ENCODE measurements at places on chromosomes 3 and 15. TPM values are rescaled to one million over a fixed set of nuclear protein-coding genes. Genes with fewer than 3 reads are reported as not detected.

DNA sequence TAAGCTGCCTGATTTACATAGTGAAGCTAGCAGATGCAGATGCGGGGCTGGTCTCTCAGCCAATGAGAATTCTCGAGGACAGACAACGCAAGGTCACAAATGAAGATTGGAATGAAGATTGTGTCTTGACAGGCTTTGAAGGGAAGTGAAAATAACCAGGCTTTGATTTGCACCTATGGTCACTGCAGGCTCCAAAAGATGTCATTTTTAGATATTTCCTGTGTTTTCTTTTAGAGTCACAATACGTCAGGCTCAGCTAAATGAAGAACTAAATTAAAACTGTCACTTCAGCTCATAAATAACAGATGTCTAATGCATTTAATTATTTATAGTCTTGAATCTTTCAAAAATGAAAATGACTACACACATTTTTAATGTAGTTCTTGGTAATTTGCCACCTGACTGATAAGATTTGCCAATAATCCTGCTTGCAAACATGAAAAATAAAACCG is 99.5 kb downstream of the SQOR start:
- no peak for DNase-seq
- H3K4me3 ChIP-seq = no peak overlapping the region
- H3K36me3 ChIP-seq = no peaks in the 10 kb centered on the region
- no peak overlapping the region for H3K27ac ChIP-seq
- peaks cover 3% of the 10 kb centered on the region for H3K27me3 ChIP-seq
- H3K4me1 ChIP-seq = no peaks in the 10 kb centered on the region

GRCh38 chr3:58557491-58557890 is 19.7 kb downstream of the FAM107A start:
- H3K27ac ChIP-seq = no peak overlapping the region
- no peaks in the 10 kb centered on the region for H3K36me3 ChIP-seq
- no peaks in the 10 kb centered on the region for H3K27me3 ChIP-seq
- no peaks in the 10 kb centered on the region for H3K4me1 ChIP-seq
- no peak for DNase-seq

GRCh38 chr3:45145681-45146614 is at the start of gene CDCP1:
TSS of gene CDCP1 (minus strand) at chr3:45146378. CDS start at chr3:45146287, 91 bp downstream.
- no peaks in the 10 kb centered on the region for H3K27me3 ChIP-seq
- DNase-seq = no peak
- peak within 1 kb of the TSS; percentile 93 for H3K4me3 ChIP-seq
- H3K36me3 ChIP-seq = no peaks in the 10 kb centered on the region
- H3K27ac ChIP-seq = no peak within 1 kb of the TSS
- H3K4me1 ChIP-seq = peaks cover 19% of the 10 kb centered on the region

DNA sequence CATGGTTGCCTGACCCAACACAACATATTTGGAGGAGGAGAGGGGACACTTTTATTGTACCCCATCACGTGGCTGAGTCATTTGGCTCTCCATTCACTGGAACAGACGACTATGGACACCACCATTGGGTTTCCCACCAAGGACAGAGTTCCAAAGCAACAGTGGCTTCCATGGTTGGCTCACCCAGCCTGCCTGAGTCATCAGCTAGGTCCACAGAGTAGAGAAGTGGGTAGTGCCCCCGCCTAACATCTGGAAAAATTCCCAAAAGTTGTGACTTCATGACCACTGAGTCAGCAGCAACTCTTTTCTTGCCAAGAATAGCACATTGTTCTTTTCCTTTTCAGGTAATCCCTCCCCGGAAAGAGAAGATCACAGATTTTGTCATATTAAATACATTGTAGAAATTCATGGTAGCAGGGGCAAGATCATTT is 3.0 kb upstream of the PPP1R2 start:
- H3K27ac ChIP-seq = peak overlapping the region; percentile 76
- H3K27me3 ChIP-seq = no peaks in the 10 kb centered on the region
- DNase-seq = no peak
- H3K4me3 ChIP-seq = peak overlapping the region; percentile 66
- H3K36me3 ChIP-seq = no peaks in the 10 kb centered on the region

GRCh38 chr15:96247621-96248305 is 82.7 kb upstream of the NR2F2 start:
- no peak overlapping the region for H3K4me3 ChIP-seq
- no peaks in the 10 kb centered on the region for H3K27me3 ChIP-seq
- H3K4me1 ChIP-seq = no peaks in the 10 kb centered on the region
- H3K27ac ChIP-seq = no peak overlapping the region

- H3K36me3 ChIP-seq = no peaks in the 10 kb centered on the region
- no peaks in the 10 kb centered on the region for H3K27me3 ChIP-seq
- peak overlapping the region; percentile 50 for H3K27ac ChIP-seq
- DNase-seq = peak; percentile 52
- peaks cover 14% of the 10 kb centered on the region for H3K4me1 ChIP-seq
These were observed 11.7 kb downstream of the PXYLP1 start for GRCh38 chr3:141243271-141243707.

DNA sequence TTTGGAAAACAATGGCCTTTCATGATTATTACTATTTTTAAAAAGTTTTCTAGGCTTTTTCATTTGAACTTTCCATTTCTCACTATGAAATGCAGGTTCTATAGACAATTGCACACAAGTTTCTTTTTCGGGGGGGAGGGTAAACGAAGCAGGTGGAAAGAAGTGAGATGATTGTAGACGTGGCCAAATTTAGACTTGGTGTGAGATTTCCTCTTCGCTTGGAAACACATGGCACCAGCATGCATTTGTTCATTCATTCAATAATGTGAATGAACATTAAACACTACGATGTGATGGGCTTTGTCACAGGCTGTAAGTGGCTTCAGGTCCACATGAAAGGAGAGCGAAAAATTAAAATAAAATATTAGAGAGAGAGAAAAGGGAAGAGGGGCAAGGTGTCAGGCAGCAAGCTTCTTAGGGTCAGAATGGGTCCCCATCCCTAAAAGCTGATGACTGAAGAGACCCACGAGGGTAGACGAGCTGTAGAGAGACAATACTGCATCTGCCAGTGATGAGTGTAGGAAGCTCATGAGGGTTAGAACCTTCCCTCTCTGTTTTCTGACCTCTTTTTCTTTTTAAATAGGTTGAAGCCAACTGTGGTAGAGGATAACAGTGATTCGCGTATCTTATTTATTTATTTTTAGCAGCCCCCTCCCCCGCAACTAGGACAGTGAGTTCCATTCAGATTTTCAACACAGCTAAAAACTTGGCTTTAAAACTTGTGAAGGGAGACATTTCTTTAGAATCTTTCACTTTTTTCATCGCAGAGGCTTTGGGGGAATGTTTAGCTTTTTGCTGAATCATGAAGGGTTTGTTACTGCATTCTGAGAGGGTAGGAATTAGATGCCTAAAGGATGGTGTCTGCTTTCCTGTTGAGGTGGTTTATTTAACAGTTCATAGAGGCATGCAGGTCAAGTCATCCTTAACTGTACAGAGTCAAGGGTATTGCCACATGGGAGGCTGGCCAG is 36.2 kb downstream of the GAP43 start:
- H3K27ac ChIP-seq = peak overlapping the region; percentile 92
- no peaks in the 10 kb centered on the region for H3K36me3 ChIP-seq
- H3K27me3 ChIP-seq = no peaks in the 10 kb centered on the region
- H3K4me1 ChIP-seq = peaks cover 16% of the 10 kb centered on the region

DNA sequence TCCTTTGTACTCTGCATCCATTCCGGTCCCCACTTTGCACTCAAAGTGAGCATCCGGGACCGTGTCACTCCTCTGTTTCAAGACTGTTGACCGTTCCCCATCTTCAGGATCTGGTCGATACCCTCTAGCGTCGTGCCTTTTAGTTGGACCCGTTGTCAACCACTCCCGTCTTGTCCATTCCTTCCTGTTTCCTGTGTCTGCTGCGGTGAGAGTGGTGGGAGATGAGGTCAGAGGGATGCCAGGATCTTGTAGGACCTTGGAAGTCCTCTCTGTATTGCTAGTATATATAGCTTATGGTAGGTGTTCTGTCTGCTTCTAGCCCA is 624 bp downstream of the BRK1 start:
- H3K27ac ChIP-seq = peak overlapping the region; percentile 56
- DNase-seq = no peak
- H3K4me3 ChIP-seq = peak overlapping the region; percentile 74
- no peaks in the 10 kb centered on the region for H3K36me3 ChIP-seq
- H3K4me1 ChIP-seq = peaks cover 13% of the 10 kb centered on the region
- no peaks in the 10 kb centered on the region for H3K27me3 ChIP-seq

DNA sequence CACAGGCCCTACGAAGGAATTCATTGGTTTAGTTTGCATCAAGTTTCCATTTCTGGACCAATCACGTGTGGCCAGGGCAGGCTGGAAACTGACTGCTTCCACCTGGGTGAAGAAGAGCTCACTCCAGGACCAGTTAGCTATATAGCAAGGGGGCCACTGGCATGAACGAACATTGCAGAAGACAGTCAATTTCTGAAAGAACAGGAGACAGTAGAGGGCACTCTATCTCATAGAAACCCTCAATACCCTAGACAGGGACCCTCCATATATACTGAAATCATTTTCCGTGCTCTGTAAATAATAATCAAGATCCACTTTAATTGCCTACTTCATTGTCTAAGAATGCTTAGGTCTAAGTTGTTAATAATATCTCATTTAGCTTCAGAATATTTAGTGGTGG is 215.6 kb downstream of the CADPS start:
- no peaks in the 10 kb centered on the region for H3K4me1 ChIP-seq
- no peaks in the 10 kb centered on the region for H3K27me3 ChIP-seq
- H3K4me3 ChIP-seq = no peak overlapping the region

GRCh38 chr3:49324768-49325167 is 15.1 kb downstream of the USP4 start:
- peaks cover 91% of the 10 kb centered on the region for H3K36me3 ChIP-seq
- H3K4me1 ChIP-seq = no peaks in the 10 kb centered on the region
- no peak overlapping the region for H3K4me3 ChIP-seq
- no peaks in the 10 kb centered on the region for H3K27me3 ChIP-seq
- H3K27ac ChIP-seq = no peak overlapping the region

DNA sequence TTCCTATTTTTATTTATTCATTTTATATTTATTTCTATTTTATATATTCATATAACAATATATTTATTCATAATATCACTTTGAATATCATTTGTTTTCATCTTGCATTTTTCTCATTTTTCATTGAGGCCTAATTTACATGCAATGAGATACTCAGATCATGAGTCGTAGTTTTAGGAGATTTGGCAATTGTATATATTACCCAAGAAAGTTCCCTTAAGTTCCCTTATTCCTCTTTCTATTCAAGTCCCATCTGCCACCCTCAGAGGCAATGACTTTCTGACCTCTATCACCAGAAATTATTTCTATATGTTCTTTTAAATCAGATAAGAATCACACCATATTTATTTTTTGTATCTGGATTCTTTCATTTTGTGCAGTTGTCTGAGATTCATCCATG is 329.1 kb upstream of the TPRG1 start:
- no peak overlapping the region for H3K4me3 ChIP-seq
- H3K4me1 ChIP-seq = no peaks in the 10 kb centered on the region
- no peaks in the 10 kb centered on the region for H3K36me3 ChIP-seq
- no peak overlapping the region for H3K27ac ChIP-seq
- no peak for DNase-seq
- H3K27me3 ChIP-seq = no peaks in the 10 kb centered on the region

DNA sequence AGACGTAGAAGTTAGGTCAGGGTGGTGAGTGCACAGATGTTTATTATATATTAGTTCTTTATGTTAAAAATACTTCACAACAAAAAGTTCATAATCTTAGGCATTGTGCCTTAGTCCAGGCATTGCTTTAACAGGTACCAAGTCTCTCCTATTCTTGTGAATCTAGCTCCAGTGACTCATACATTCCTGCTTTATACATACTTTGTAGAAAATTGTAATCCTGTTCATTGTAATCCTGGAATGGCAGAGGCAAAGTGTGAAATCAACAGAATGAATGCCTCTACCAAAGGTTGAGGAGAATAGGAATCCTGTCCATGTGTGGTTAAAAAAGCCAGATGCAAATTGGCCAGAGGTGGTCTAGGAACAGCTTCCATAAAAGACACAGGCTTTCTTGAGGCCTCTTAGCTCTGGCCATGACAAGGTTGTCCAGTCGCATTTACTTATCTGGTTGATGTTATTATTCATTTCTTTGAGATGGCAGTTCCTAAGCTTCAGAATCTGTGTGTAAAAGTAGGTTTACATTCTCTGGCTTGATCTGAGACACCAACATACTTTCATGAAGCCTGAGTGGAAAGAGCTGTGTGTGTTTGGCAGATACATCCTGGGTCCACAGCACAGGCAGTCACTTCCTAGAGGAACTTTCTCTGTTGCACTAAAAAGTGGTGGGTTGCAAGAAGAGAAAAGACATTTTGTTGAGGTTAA is 109.0 kb downstream of the CDIN1 start:
- no peaks in the 10 kb centered on the region for H3K4me1 ChIP-seq
- no peak for DNase-seq
- H3K27me3 ChIP-seq = no peaks in the 10 kb centered on the region
- H3K4me3 ChIP-seq = no peak overlapping the region

DNA sequence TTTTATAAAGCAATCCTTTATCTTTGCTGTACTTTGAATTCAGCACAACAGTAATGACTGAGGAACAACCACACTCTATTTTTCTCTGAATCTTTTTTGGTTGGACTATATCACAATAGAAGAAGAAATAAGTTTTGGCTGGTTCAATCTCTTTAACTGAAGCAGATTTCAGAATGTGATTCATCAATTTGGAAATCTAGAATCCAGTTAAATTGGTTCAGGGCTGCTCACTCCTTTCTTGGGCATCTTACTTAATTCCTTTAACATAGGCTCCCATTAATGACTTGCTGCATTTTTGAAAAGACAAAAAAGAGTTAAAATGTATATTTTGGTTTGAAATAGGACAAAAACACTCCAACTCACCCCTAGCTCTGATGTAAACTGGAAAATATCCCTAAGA is 688.3 kb upstream of the NECTIN3 start:
- no peaks in the 10 kb centered on the region for H3K36me3 ChIP-seq
- H3K27ac ChIP-seq = no peak overlapping the region
- no peaks in the 10 kb centered on the region for H3K27me3 ChIP-seq
- no peak overlapping the region for H3K4me3 ChIP-seq
- no peak for DNase-seq

GRCh38 chr15:78840661-78841375 is 29.6 kb upstream of the ADAMTS7 start:
- no peak overlapping the region for H3K27ac ChIP-seq
- H3K4me3 ChIP-seq = no peak overlapping the region
- DNase-seq = no peak
- no peaks in the 10 kb centered on the region for H3K36me3 ChIP-seq

GRCh38 chr15:71323584-71323983 is 208.3 kb downstream of the THSD4 start:
- H3K4me1 ChIP-seq = no peaks in the 10 kb centered on the region
- no peak overlapping the region for H3K27ac ChIP-seq
- H3K27me3 ChIP-seq = no peaks in the 10 kb centered on the region

GRCh38 chr15:42110367-42110766 is 16.0 kb upstream of the PLA2G4D start:
- H3K27me3 ChIP-seq = no peaks in the 10 kb centered on the region
- H3K27ac ChIP-seq = no peak overlapping the region
- no peaks in the 10 kb centered on the region for H3K36me3 ChIP-seq
- DNase-seq = no peak
- peaks cover 4% of the 10 kb centered on the region for H3K4me1 ChIP-seq
- H3K4me3 ChIP-seq = no peak overlapping the region

GRCh38 chr3:53809267-53809666 is 37.0 kb downstream of the CHDH start:
- H3K27ac ChIP-seq = no peak overlapping the region
- H3K4me1 ChIP-seq = no peaks in the 10 kb centered on the region
- H3K36me3 ChIP-seq = no peaks in the 10 kb centered on the region
- no peak for DNase-seq
- H3K4me3 ChIP-seq = no peak overlapping the region

The NOX5 gene
- total RNA-seq = not detected

The SRGAP3 gene
- total RNA-seq = 1.6 TPM

The GANC gene
- 45.7 TPM for total RNA-seq

The C3orf85 gene
- not detected for total RNA-seq

The GPR149 gene
- not detected for total RNA-seq

The PLA2G4E gene
- total RNA-seq = not detected

The SCN5A gene
- not detected for total RNA-seq

The TGFBR2 gene
- total RNA-seq = 118 TPM

The CCR8 gene
- total RNA-seq = 6.7 TPM

The NIT2 gene
- 38.8 TPM for total RNA-seq

The ADGRG7 gene
- total RNA-seq = not detected
